ENCODE measurements at places on chromosomes 13 and 19.

DNA sequence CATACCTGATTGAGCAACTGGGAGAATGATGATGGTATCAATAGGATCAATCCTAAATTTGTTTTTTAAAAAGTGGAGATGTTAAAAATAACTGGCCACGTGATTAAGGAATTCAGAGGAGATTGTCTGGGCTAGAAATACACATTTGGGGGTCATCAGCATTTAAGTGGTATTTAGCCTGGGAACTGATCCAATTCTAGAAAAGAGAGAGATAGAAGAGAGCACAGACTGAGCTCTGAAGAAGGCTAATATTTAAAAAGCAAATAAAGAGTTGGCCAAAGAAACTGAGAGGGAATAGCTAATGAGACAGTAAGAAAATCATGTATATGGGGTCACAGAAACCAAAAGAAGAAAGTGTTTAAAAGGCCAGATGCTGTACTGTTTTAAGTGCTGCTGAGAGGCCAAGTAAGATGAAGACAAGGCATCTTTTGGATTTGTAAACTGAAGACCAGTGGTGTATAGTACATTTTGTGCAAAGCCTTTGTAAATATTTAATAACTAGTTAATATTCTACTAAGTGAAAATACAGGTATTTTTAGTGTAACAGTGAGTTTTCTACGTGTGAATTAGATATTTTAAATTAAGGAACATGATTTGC lies 40.2 kb downstream of the UBL3 start:
- DNase-seq: no peak

- no peak for DNase-seq
Measured at GRCh38 chr13:94707400-94708021, 4.8 kb downstream of the SOX21 start.

DNA sequence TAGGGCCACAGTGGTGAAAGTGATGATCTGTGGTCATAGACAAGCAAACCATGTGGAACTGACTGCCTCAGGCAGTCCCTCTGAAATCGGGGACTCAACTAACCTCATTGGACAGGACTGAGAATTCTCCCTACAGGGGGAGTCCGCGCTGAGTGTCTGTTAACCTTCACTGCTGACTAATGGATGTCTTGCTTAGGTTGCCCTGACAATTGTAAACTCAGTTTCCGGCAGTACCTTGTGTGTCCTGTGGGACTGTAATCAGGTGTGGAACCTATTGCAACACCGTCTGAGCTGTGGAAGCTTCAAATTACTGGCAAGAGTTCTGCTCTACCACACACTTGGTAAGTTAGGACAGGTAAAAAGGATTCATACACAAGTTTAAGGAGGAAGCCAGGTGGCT lies 21.8 kb downstream of the ZNF77 start:
- no peak for DNase-seq

DNA sequence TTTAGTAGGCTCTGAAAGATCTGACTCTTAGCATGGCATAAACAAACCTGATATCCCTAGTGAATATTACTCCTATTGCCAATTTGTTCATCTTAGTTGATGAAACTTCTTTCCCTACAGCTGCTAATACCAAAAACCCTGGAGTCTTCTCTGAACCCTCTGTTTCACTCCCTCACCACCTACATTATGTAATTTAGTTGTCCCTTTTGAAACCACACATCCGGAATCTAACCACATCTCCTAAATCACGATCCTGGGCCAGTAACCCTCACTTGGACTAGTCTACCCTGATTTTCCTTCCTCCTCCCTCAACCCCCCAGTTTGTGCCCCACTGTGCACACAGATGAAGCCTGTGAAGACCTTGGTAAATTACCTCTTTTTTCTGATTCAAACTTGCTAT lies 1.2 kb downstream of the ZNF256 start:
- DNase-seq: no peak

DNA sequence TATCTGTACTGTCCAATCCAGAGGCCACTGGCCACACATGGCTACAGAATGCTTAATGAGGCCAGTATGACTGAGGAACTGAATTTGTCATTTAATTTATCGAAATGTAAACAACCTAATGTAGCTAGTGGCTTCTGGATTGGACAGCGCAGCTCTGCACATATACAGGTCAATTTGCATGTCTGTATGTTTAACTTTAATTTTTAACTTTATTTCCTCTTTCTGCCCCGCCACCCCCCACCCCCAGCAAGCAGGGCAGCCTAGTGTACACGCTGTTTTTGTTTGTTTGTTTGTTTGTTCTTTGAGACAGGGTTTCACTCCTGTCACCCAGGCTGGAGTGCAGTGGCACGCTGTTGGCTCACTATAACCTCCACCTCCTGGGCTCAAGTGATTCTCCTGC lies 15.5 kb downstream of the ZSWIM9 start:
- DNase-seq: no peak

DNA sequence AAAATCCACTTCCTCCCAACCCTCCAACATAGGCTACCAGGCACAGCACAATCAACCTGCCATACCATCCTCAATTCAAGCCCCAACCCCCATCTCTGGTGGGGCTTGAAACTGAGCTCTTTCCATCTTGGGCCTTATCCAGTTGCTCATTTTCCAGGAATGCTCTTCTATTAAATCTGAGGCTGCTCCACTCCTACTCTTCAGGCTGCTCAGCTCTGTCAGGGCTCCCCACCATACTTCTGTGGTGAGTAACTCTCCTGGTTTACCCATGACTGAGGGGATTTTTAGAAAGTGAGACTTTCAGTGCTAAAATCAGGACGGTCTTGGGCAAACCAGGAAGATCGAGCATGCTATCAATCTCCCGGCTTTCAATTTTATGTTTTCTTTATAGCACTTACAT lies 512.8 kb downstream of the LMO7 start:
- DNase-seq: no peak

DNA sequence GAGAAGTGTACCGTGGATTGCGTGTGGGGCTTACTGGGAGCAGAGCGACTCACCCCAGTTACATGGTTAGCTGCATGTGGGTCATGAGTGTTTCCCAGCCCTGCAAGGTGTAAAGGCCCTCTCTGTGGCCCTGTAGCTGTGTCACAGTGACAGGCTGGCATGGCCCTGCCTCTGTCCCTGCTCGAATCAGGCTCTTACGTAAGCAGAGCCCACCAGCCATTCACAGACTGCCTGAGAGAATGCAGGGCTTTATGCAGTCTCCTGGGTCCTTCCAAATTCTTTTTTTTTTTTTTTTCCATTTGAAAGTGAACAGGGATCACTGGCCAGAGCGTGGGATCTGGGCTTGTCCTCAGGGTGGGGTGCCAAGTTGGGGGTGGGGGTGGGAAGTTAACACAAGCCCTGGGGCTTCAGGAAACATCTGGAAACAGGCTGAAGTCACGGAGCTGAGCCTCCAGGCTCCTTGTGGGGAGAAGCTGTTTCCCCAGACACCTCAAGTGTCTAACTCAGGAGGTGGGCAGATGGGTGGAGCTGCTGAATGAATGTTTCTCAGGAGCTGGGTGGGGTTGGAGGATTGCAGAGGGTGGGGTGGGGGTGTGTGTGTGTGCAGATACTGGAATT lies 13.4 kb downstream of the TECR start:
- no peak for DNase-seq

DNA sequence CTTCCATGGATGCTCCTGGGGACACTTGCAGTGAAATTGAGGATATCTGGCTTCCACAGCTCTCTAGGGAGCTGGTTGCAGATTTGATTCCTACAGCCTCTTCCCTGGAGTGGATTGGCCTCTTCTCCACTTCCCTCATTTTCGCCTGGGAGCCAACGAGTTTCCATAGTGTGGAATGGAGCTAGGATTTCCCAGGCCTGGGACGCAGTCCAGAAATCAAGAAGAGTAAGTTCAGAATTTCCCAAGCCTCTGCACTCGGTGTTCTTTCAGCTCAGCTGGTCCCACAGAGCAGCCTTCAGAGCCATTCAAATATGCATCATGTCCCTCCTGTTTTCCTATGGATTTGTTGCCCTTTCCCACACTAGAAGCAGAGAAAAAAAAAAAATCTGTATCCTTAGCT lies 68.2 kb downstream of the RAP2A start:
- DNase-seq: no peak

DNA sequence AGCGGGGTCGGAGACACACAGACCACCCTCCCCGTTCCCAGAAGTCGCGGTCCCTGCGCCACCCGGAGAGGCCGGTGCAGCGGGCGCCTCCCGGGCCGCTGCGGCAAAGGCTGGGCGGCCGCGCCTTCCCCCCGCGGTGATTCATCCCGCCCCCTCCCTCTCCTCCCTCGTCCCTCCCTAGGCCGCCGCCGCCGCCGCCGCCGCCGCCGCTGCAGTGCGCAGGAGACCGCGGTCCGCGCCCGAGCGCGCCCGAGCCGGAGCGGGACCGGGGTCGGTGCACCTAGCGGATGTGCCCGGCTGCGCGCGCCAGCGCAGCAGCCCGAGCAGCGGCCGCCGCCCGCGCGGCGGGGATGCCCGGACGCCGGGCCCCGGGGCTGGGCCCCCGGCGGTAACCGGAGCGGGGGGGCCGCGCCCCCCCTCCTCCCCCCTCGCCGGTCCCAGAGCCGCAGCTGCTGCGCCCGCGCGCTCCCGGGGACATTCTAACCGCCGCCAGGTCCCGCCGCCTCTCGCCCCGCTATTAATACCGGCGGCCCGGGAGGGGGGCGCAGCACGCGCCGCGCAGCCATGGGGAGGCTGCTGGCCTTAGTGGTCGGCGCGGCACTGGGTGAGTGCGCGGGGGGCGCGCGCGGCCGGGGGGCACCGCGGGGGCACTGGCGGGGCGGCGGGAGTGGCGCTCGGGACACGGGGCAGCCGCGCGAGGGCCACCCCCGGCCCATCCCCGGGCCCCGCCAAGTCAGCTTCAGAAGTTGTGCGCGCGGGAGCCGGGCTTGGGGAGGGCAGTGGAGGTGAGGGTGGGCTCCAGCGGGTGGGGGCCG lies at the start of gene SCN1B:
TSS of gene SCN1B (plus strand) at position 214 of the 815 bp plus-strand sequence. CDS start at position 565, 351 bp downstream.
- DNase-seq: no peak

DNA sequence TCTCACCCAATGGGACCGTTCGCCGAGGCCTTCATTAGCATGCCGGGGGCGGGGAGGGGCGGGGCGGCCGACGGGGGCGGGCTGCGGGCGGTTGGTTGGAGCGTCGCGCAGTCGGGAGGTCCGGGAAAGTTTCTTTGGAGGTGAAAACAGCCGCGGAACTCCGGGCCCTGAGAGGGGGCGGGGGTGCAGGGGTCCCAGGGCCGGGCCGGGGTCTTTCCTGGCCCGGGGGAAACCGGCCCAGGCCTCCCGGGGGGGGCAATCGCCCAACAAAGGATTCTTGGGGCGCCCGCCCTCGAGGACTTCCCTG lies at the start of gene HMG20B:
TSS of gene HMG20B (plus strand) at position 90 of the 307 bp plus-strand sequence. CDS start 366 bp downstream, outside the sequence.
- DNase-seq: no peak

DNA sequence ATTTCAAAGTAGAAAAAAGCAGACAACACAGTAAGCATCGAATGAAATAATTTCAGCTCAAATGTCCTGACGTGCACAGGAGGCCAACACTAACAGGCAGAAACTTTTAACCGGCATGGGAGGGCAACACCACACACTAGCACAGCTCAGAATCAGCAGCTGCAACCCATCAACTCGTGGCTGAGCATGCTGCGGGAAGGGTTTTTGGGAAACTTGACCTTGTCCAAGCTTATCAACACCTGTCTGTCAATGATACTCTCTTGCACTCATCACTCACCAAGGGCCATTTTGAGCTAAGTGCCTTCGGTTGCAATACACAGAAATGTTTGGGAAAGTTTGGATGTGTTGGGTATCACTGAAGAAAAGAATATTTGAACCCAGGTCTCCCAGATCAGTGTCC lies 483.7 kb downstream of the TSHZ3 start:
- DNase-seq: no peak

DNA sequence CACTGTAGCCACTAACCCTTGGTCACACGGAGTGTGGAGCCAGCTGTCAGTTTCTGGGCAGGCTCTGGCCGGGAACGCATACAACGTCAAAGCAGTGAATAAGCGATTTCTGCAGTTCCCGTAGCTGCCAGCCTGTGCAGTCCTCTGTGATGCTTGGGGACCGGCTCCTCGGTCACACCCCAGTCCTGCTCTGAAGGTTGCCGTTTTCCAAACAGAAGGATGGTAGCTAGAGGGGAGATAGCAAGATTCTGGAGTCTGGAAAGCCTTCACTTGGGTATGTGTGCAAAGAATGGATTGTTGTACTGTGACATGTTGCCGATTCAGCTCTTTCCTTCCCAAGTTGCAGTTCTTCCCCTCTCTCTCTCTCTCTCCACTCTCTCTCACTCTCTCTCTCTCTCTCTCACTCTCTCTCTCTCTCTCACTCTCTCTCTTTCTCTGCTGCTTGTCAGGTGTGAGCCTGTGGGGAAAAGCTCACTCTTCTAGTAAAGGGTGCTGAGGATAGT lies 38.7 kb upstream of the C1QTNF9 start:
- no peak for DNase-seq

DNA sequence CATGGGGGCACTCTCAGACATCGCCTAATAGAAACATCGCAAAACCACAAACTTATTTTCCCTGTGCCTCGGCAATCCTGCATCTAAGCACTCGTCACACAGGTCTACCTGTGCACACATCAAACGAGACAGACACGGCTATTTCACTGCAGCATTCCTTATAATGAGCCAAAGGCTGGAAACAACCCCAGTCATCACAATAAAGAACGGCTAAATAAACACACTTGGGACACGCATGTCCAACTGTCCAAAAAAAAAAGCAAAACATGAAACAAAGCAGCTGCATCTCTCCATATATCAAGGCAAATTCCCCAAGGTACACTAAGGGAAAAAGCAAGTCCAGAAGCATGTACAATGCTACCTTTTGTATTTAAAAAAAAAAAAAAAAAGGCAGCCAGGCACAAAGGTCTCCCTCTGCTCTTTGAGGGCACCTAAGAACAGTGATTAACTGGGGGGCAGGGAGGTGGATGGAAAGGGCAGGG lies 27.2 kb upstream of the CCNP start:
- DNase-seq: peak; percentile 40

DNA sequence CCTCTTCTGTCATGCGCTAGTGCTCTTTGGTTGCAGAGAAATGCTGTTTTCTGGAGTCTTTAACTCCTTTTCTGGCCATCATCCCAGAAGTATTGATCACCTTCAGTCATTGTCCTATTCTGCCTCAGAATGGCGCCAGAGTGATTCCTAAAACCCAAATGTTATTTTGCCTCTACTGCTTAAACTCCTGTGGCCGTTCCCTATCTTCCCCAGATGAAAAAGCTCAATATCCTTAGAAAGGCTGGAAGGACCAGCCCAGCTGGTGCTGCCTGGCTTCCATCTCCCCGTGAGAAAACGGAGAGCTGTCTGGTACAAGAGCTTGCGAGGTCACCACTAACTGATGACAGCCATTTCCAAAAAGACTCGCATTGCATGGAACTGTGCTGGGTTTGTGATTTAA lies 179.1 kb downstream of the RBM26 start:
- no peak for DNase-seq

- DNase-seq: no peak
Measured at GRCh38 chr19:33175886-33176669, 18.1 kb upstream of the LRP3 start.
